ENCODE measurements at places on chromosomes 2 and 18. TPM values are rescaled to one million over a fixed set of nuclear protein-coding genes. Genes with fewer than 3 reads are reported as not detected.

Gene MFSD2B
- 1.4 TPM for total RNA-seq

Gene LYPD6
- 3.5 TPM for total RNA-seq

Gene TUBB8B
- not detected for total RNA-seq

Gene PIEZO2
- total RNA-seq: 1.7 TPM

Gene DQX1
- 0.11 TPM for total RNA-seq

Gene TTN
- 0.41 TPM for total RNA-seq

Gene LIMS4
- total RNA-seq: 0.76 TPM

Gene INSIG2
- 8.3 TPM for total RNA-seq

Gene KDM3A
- total RNA-seq: 40.4 TPM

Gene FOXI3
- 0.19 TPM for total RNA-seq

Gene FIGN
- 13.7 TPM for total RNA-seq

Gene KCNF1
- total RNA-seq: 2.5 TPM

Gene SCYGR4
- total RNA-seq: not detected

Gene ATP6V1B1
- total RNA-seq: 1.9 TPM

Gene GMCL1
- 8.1 TPM for total RNA-seq

Gene CDH2
- 174 TPM for total RNA-seq

Gene CDKL4
- 1.0 TPM for total RNA-seq

Gene POTEC
- not detected for total RNA-seq

Gene LYPD1
- total RNA-seq: 33.9 TPM

Gene LCLAT1
- 11.5 TPM for total RNA-seq

Gene ACOXL
- 0.15 TPM for total RNA-seq

Gene CYTIP
- not detected for total RNA-seq

Gene TMEM17
- total RNA-seq: 3.1 TPM

Gene CHRNG
- total RNA-seq: 0.96 TPM

Gene QPCT
- 31.7 TPM for total RNA-seq

Gene KYNU
- total RNA-seq: 0.36 TPM

Gene PARD3B
- 34.7 TPM for total RNA-seq

Gene CYP20A1
- total RNA-seq: 13.1 TPM

Gene UGT1A4
- total RNA-seq: not detected

Gene CHST10
- total RNA-seq: 18.6 TPM

Gene RESP18
- not detected for total RNA-seq

Gene CCDC68
- 0.10 TPM for total RNA-seq

Gene ALK
- total RNA-seq: 4.6 TPM

Gene TNFRSF11A
- 0.64 TPM for total RNA-seq

Gene REEP1
- total RNA-seq: 81.0 TPM

Gene CFC1
- total RNA-seq: not detected

Gene CFAP221
- 8.4 TPM for total RNA-seq

Measured in motor neuron (in vitro differentiated cells).